A172 (cell line): ENCODE measurements at places on chromosomes 7 and 10. TPM values are rescaled to one million over a fixed set of nuclear protein-coding genes. Genes with fewer than 3 reads are reported as not detected.
A peak's percentile ranks its signal among the peaks of the same experiment; 100 is the strongest.

- peak; percentile 90 for DNase-seq
These were observed 23.2 kb upstream of the BTRC start for GRCh38 chr10:101330631-101331225.

- no peak for DNase-seq
These were observed 124.1 kb upstream of the HPS1 start for GRCh38 chr10:98570834-98571233.

- no peak for DNase-seq
These were observed 261.5 kb downstream of the MALRD1 start for GRCh38 chr10:19310066-19310465.

DNA sequence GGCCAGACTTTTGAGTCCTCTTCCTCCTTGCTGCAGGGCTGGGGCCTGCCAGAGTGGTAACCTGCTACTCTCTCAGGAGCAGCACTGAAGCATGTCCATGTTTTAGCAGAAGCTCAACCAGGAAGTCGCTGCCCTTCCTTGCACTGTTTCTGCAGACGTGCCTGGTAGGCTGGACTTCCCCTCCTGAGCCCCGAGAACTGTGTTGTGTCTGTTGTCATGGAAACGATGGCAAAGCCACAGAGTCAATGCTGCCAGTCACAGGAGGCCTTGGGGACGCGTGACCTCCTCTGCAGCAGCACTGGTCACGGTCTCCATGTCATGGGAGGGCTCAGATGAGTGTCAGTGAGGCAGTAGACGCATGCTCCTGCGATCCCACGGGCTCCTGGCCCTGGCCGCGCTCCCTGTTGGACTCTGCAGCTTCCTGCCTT lies 145.5 kb downstream of the FANK1 start:
- peak; percentile 14 for DNase-seq

- DNase-seq, result no peak
These were observed 53.3 kb upstream of the LOXL4 start for GRCh38 chr10:98321186-98321780.

DNA sequence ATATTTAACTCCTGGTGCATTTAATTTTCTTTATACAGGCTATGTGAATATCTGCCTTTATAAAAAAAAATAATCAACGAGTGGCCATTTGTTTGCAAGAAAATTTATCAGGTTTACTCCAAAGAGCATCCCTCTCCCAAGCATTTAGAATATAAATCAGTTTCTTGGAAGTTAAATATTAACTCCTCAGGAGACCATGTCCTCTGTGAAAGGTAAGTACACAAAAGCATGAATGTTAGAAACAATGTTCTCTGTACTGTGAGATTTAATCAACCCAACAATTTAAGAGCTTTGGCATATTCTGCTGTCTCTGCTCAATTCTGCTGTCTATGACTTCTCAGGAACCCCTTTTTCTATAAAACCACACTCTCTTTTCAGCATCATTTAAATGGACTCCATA lies 119.3 kb upstream of the LAMB4 start:
- no peak for DNase-seq

DNA sequence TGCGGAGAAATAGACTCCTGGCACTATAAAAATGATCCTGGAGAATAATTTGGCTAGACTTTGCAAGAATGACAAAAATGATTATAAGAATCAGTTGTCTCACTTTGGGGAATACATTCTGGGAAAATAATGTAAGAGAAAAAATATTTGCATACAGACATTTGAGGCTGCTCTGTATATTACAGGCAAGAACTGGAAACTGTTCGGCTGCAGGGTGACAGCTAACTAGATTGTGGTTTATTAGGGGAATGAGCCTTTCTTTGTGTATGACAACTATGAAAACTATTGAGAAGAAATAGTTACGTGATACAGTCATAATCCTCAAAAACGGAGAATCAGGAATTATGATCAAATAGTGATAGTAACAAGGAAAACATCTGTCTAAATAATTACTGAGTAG lies 8.6 kb downstream of the TRIM56 start:
- peak; percentile 74 for DNase-seq

EPO gene
- not detected in 2 replicates for total RNA-seq

CPA2 gene
- total RNA-seq, result not detected in 2 replicates
